ENCODE measurements at places on chromosomes 1 and 21. TPM values are rescaled to one million over a fixed set of nuclear protein-coding genes. Genes with fewer than 3 reads are reported as not detected.

FOXD3 gene
- not detected for total RNA-seq

TUT4 gene
- 15.3 TPM for total RNA-seq

CD34 gene
- total RNA-seq: 0.56 TPM

CALML6 gene
- total RNA-seq: 0.19 TPM

AADACL4 gene
- not detected for total RNA-seq

RBBP5 gene
- total RNA-seq: 30.3 TPM

TATDN3 gene
- 12.8 TPM for total RNA-seq

IRF6 gene
- 0.19 TPM for total RNA-seq

AIRE gene
- total RNA-seq: 0.28 TPM

MX2 gene
- 4.2 TPM for total RNA-seq

EFCAB14 gene
- total RNA-seq: 35.2 TPM

PROK1 gene
- total RNA-seq: not detected

CYP4A11 gene
- not detected for total RNA-seq

FMO5 gene
- total RNA-seq: 0.19 TPM

GPATCH3 gene
- 10.2 TPM for total RNA-seq

CCDC24 gene
- total RNA-seq: 4.5 TPM

GJB5 gene
- total RNA-seq: 0.56 TPM

FAM167B gene
- 0.38 TPM for total RNA-seq

EDARADD gene
- 0.19 TPM for total RNA-seq

SDCCAG8 gene
- 113 TPM for total RNA-seq

RAB13 gene
- total RNA-seq: 134 TPM

TSPEAR gene
- total RNA-seq: not detected

HSD3B2 gene
- total RNA-seq: not detected

ZNF670 gene
- 2.3 TPM for total RNA-seq

DNAI4 gene
- total RNA-seq: 20.0 TPM

CTNNBIP1 gene
- total RNA-seq: 20.5 TPM

CYP4A22 gene
- total RNA-seq: not detected

LAMB3 gene
- total RNA-seq: 11.3 TPM

NCF2 gene
- total RNA-seq: 0.19 TPM

HLX gene
- total RNA-seq: 18.9 TPM

LRRN2 gene
- total RNA-seq: not detected

PKLR gene
- not detected for total RNA-seq

RHBDL2 gene
- 1.2 TPM for total RNA-seq

FBXO42 gene
- 11.6 TPM for total RNA-seq

NPHS2 gene
- total RNA-seq: not detected

PANK4 gene
- total RNA-seq: 26.6 TPM

NR5A2 gene
- under 0.01 TPM for total RNA-seq

FAM177B gene
- total RNA-seq: not detected

ZFP69B gene
- 4.2 TPM for total RNA-seq

SLC6A17 gene
- 0.28 TPM for total RNA-seq

RNU1-4 gene
- total RNA-seq: under 0.01 TPM

LINGO4 gene
- total RNA-seq: not detected

RWDD3 gene
- total RNA-seq: 13.0 TPM

CRP gene
- not detected for total RNA-seq

KCNJ10 gene
- total RNA-seq: not detected

RNU5D-1 gene
- not detected for total RNA-seq

FCGR2B gene
- total RNA-seq: not detected

TNNI3K gene
- 0.28 TPM for total RNA-seq
